ENCODE measurements at places on chromosomes 4 and X.

DNA sequence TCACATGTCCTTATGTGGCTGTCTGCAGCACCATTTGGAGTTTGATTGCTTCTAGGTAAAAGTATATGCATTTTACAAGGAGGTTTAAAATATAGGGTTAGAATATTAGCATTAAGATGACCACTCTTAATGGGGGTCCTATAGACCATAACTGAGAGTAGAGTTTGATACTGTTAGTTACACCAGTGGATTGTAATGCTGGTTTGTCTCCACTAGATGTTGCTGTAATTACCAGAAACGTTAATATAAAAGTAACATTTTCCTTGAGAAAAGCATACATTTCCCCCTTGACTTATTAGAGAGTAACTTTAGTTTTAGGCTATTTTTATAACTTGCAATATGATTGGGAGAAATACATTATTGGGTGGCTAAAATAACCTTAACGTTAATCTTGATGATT lies 93.0 kb downstream of the ZXDA start:
- no peak for DNase-seq

- no peak for DNase-seq
Observed at GRCh38 chr4:665381-665750, 8.7 kb downstream of the ATP5ME start.

DNA sequence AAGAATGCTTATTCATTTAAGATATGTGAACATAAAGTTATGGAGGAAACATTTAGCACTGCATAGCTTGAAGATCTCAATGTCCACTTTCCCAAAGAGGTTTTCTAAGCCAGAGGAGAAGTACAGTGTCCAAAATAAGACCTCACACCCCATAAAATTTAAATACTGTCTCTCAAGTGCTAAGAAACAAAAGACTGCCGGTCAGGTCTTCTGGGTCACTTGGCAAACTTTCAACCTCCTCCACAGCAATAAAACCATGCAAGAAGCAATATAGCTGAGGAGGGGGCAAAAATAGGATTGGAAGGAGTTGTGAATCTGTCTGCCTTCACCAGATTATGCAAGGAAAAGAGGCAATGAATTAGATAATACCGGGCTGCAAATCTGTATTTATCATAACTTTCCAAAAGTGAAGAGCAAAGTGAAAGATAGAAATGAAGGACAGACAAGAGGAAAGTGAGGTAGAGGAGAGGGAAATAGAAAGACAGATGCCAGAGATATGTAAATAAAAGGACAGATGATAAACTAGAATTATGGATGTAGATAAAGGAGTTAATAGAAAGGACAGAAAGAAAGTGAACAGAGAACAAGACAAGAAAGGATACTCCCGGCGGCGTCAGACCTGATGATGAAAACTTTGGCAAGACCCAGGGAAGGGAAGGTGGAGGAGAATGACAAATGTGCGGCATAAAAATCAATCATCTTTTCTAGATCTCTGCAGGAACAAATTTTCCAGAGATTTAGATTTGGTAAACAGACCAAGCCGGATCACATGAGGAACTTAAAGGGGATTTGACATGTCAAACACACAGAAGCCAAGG lies 152.7 kb upstream of the FAM241A start:
- no peak for DNase-seq

- no peak for DNase-seq
Observed at GRCh38 chr4:153232768-153233167, 28.5 kb downstream of the TRIM2 start.

DNA sequence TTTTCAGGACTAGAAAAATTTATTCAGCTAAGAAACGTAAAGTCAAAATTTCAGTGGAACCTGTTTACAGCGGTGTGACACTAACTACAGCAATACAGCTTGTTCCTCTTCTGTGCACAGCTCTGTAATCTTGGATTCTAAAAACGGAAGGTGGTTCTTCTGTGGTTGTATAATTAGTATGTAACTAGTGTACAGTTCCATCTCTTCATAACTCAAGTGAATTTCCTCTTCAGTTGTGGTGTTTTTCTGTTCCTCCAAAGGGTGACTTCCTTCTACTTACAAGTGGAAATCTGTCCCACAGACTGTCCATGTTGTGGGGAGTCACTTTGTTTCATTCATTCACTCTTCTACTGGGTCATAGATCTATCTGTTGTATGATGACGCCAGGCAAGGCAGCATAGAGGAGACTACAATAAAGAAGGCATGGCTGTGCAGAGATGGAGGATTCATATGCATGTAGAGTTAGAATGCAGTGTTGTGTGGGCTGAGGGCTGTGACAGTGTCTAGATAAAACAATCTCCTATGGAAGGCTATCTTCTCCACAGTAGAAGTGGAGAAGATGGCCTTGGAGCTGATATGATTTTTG lies 5.4 kb downstream of the DAPP1 start:
- no peak for DNase-seq

GRCh38 chr4:145956288-145956890 lies 17.8 kb upstream of the ZNF827 start:
- DNase-seq, result no peak

- no peak for DNase-seq
Observed at GRCh38 chr4:79308137-79308536, 17.7 kb downstream of the NAA11 start.

GRCh38 chr4:11505221-11505971 lies 76.7 kb upstream of the HS3ST1 start:
- peak; percentile 1 for DNase-seq

GRCh38 chrX:15679246-15679645 lies 14.6 kb upstream of the CLTRN start:
- no peak for DNase-seq

DNA sequence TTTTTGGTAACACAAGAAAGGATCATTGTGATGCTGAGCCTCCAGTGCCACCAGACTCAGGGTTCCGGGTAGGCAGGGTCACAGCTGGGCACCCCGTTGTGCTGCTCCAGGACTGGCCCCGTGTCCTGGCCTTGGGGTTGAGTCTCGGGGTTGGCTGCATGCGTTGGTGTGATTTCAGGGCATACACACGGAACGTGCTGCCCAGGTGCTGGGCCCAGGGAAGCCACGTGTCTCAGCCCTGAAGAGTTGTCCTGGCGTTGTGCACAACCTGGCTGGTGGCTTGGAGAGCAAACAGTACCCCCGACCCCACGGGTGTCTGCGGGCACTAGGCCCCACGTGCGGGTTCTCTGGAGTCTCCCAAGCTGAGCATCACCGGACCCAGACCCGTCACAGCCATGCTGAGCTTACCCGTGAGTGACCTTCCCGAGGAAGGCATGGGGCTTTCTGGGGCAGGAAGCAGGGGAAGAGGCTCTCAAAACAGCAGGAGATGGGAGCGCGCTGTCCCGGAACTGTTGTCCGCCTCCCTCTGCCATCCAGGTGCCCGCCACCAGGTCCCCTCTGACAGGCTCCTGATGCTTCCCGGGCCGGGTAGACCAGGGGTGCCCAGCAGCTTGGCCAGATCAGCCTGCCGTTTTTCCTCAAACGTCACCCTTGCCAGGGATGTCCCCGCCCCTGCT lies 66.1 kb upstream of the ENPP6 start:
- no peak for DNase-seq

GRCh38 chr4:104915864-104916263 lies 230.8 kb upstream of the TET2 start:
- no peak for DNase-seq

GRCh38 chr4:170111085-170111484 lies 21.3 kb upstream of the AADAT start:
- DNase-seq, result no peak

- DNase-seq, result no peak
Observed at GRCh38 chr4:112386071-112386470, 88.9 kb downstream of the ALPK1 start.

Measured in stimulated activated CD8-positive, alpha-beta memory T cell treated with anti-CD3 and anti-CD28 coated beads, Interleukin-4, amount 100 ng/mL, for 1 hour (primary cell).